NCI-H2107 (cell line): ENCODE measurements at places on chromosomes 16 and 17.

- no peak for DNase-seq
These were observed 91.9 kb upstream of the CBX4 start for GRCh38 chr17:79930877-79931816.

DNA sequence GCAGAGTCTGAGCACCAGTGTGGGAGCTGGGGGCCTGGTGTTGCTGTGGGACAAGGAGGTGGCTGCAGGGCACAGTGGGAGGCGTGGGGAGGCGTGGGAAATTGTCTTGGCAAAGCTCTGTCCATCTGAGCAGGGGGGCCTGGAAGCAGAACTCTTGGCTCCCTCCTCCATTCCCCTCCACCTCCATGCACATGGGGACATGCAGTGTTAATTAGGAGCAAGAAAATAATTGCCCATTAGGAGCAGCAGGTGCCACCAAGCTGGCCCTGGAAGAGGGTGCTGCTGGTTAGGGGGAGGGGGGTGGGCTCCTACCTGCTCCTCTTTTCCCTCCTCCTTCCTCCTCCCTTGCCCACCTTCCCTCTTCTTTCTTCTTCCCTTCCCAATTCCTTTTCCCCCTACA is 4.5 kb downstream of the TTYH2 start:
- DNase-seq = no peak

DNA sequence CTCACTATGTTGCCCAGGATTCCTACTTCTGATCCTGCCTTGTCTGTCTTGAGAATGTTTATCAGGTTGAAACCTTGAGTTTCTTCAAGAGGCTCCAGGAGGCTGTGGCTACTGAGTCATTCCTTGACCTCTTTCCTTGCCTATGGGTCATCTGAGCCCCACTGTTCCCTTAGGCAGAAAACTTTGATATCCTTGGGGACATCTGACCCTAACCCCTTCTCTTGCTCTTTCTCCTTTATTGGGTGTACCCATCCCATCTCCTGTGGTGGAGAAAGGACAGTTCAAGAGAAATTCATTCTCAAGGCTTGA is 12.5 kb downstream of the ARL4D start:
- no peak for DNase-seq

DNA sequence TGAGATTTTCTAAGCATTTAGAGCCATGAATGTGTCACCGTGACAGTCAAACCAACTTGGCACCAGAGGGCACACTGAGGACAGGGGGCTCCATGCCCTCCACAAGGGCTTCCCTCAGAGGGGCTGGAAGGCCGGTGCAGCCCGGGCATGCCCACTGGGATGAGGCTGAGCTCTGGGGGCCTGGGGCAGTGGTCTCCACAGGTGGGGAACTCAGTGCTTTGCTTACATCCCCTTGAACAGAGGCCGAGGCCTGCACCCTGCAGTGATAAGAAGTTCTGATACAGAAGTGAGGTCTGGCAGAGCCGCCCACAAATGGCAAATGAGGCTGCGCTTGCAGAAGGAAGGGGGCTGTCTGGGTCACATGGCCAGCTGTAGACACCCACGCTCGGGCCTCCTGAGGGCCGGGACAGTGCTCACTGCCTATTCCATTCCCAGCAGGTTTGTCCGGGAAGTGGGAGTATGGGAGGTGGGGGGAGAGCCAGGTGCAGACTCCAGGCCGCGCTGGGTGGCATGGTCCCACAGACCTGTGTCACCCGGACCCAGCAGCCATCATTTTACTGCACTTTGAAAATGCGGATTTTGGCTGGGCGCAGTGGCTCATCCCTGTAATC is 116.8 kb upstream of the CREBBP start:
- no peak for DNase-seq

DNA sequence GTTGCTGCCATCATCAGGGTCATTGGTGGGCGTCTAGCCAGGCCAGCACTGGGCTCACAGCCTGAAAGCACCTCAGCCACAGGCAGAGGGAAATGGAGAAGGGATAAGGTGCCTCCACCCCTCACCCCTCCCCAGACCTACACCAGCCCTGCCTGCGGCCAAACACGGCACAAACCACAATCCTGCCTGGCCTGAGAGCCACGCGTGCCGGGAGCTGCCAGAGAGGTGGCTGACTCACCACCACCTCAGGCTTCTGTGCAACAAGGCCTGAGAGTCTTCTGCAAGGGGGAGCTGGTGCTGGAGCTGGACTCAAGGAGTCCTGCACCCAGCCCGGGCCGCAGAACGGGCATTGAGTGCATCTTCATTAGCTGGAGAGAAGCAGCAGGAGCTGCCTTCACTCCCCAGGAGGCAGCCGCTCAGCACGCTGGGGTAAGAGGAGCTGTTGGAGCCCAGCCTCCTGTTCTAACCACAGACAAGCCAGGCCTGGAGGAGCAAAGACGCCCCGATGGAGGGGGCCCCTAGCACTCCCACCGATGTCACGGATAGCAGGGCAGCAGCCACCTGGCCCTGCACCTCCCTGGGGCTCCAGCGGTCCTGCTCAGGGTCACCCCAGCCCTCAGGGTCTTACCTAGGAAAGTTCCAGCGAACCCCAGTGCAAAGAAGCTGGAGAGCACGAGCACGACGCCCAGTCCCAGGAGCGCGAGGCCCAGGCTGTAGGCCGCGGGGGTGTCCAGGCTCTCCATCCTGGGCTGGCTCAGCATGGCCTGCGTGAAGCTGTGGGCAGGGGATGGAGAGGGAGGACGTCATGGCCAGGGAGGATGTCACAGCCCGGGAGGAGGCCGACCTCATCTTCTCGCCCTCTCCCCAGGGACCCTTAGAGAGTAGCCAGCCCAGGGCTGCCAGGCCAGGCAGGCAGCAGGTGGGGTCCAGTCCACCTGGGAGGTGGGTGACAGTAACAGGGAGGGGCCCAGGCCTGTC is 16.0 kb upstream of the RASD1 start:
- DNase-seq = no peak

- DNase-seq = no peak
These were observed at the start of gene ABCC12 for GRCh38 chr16:48155926-48156789. TSS of gene ABCC12 (minus strand) at chr16:48155993. CDS start at chr16:48146424, 9,569 bp downstream.

DNA sequence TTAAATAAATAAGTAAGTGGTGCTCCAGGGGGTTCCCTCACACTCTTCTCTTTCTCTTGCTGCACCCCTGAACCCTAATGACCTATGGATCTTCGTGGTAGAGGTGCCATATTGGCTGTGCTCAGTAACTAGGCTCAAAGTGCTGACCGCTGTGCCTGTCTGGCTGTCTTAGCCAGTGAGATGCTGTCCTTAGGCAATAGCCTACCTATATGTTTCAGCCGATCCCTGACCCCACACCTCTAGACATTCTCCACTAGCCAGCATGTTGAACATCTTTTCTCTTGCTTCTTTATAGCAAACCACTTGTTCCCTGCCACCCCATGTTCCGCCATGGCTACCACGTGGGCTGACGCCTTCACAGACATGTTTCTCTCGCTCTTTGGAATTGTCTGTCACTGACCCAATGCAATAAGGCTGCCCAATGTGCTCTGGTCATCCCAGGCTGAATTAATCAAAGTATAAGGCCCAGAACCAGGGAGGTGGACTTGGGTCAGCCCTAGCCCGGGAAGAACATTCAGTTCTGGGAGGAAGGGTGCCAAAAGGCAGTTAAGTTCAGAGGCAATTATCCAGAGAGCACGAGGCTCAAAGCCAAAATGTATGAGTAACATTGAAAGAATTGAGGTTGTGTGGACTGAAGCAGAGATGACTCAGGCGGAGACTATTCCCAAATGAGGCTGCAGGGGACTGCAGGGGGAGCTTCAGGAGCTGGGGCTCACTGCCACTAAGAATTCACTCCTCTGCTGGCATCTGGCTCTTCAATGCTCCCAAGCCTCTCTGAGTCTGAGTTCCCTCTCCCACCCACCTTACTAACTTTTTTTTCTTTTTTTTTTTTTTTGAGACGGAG is 28.7 kb upstream of the TNRC6A start:
- no peak for DNase-seq

DNA sequence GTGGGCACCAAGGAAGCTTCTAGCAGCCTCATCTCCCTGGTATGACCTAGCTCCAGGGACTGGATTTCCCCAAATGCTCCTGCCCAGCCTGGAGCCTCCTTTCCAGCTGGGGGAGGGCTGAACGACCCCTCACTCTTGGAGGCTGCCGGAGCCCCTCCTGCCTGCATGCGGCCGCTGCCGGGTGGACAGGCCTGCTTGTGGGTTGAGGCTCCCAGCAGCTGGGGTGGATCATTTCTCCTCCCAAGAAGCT is 213.6 kb downstream of the SEC14L1 start:
- no peak for DNase-seq

DNA sequence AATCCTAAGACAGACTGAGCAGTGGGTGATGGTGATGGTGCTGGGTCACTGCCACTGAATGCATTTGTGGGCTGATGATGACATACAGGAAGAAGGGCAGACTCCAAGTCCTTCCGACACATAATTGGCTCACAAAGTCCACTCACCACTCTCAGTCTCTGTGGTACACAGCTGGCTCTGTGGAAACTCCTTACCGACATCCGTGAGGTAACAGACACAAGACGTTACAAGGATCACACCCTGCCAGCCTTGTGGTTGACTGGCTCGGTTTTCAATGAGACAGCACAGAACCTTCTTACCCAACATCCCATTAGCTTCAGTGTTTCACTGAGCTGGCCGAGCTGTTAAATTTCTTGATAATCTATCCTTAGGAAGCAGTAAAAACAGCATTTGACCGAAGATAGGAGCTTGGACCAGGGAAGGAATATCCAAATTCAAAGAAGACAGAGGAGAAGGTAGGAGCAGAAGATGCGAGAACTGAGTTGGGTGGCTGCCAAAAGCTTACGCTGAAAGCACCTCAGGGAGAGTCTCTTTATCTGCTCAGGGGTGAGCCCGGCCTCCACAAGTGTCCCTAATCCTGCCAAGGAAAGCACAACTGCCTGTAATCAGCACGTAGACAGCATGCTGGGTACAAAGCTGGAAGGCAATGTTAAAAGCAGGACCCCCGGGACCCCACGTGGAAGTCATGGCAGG is 5.5 kb upstream of the MXRA7 start:
- no peak for DNase-seq

- DNase-seq = peak; percentile 45
These were observed 12.6 kb downstream of the UTS2R start for GRCh38 chr17:82384051-82384729.

- no peak for DNase-seq
These were observed 18.1 kb upstream of the TMEM132E start for GRCh38 chr17:34561328-34561727.

DNA sequence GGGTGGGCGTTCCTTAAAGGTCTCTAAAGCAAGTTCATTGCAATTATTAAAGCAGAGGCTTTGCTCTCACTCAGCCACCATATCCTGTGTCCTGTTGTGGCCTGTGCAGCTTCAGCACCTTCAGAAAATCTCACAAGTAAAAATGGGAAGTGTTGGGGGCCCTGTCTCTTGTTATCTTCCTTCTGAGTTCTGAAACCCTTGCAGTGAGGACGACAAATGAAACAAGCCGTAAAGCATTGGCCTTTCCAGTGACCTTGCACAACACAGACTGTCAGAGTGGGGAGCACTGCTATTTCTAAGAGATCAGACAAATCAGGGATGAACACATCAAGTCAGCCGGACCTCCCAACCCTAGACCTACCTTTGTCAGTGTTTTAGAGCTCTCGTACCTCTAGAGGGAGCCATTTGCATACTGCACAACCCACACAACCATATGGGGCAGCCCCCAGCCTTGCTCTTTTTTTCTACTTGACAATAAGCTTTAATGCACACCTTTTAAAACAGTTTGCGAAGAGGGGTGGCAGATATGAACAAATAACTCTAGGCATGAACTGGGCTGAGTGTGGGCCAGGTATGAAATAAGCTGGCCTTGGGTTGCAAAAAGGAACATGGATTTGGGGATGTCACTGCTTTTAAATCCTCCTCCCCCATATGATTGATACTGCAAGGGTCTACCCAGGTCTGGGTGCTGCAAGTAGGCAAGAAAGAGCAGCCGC is 89.8 kb downstream of the KATNIP start:
- peak; percentile 9 for DNase-seq

GRCh38 chr17:76752006-76752405 is 14.1 kb downstream of the MFSD11 start:
- DNase-seq = no peak

- DNase-seq = no peak
These were observed 80.7 kb downstream of the SNX29 start for GRCh38 chr16:12057266-12057665.

- no peak for DNase-seq
These were observed 41.6 kb downstream of the DCAKD start for GRCh38 chr17:45009676-45010467.

DNA sequence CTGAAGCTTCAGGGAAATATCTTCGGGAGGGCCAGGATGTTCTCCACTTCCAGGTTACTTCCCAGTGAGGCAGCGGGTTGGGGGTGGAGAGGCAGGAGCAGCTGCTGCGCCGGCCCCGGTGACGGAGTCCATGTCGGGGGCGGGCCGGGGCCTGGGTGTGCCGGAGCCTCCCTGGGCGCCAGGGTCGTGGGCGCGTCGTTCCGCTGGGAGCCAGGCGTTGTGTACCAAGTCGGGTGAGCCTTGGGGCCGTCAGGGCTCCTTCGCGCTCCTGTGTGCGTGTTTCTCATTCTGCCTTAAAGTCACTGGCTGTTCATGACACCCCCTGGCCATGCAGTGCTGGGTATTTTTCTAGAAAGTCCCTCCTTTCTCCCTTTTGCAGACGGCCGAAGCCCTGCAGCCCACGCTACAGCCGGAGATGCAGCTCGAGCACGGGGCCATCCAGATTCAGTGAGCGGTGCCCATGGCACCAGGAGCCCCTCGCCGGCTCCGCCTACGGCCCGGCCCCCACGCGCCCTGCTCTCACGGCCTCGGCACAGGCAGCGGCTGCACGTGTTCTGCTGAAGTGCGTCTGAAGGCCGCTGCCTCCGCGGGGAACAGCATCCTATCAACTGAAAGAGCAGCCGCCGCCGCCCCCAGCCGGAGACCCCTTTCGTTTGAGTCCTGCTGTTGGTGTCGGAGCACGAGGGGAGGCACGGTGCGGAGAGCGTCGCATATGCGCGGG is 125.1 kb downstream of the BANP start:
- no peak for DNase-seq
